GF-D8 (cell line): ENCODE measurements at places on chromosomes 11 and 22.

DNA sequence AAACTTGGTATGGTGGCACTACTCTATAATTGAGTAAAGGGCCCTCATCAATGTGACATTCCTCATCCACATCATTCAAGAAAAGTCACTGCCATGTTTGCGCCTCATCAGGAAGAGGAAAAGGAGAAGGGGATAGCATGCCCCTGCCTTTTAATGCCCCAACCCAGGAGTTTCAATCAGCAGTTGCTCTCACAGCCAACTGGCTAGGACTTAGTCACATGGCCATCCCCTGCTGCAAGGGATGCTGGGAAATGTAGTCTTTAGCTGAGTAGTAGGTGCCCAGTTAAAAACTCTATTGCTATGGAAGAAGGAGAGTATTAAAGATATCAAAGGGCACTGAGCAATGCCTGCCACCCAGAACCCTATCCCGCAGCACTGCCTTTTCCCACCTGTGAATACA lies 10.9 kb upstream of the CCND1 start:
- DNase-seq: no peak

- no peak for DNase-seq
These were observed 2.2 kb downstream of the SEPTIN3 start for GRCh38 chr22:41971431-41971830.

DNA sequence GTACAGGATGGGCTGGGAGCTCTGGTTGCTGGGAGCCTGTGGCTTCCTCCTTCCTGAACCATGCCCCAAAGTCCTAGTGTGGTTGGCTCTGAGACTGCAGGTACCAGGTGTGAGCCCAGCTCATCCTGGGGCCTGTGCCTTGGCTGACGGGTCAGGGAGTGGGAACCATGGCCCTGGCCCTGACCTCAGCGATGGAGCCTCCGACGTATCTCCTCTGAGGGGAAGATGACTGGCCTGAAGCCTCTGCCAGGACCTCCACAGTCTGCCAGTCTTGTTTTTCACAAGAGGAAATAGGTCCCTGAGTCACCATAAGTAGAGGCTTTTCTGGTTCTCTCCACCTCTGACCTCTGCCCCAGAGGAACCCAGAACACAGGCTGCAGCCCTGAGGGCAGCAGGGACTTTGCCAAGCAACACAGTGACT lies 3.4 kb downstream of the RCE1 start:
- DNase-seq: no peak

- DNase-seq: no peak
These were observed 722.9 kb upstream of the RAG2 start for GRCh38 chr11:37320921-37321320.

DNA sequence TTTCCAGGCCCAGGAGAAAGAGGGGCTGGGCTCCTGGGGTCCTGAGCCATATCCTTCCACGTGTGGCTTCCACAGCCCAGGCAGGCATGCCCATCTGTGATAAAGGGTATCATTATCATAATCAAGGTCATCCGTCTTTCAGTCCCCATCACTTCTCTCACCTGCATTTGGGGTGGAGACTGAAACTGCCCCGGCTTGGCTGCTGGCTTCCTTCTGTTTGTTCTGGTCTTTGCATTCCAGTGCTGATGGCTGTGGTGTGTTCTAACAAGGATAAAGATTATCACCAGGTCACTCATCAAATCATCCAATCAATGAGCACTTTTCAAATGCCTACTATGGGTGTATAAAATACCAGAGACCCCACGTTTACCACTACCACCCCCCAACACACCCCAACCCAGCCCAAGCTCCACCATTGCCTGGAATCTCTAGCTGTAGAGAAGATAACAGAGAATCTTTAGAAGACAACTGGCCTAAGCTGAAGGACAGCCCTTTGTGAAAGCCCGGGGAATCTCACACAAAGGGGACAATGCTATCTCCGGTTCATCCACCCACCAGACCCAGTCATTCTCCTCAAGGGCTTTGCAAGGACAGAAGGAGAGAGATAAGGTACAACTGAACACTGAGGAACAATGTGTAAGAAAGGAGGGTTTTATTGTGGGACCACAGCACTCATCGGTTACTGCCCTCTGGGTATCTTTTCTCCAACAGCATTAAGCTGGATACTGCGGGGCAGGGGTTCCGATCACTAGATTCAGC lies 54.9 kb downstream of the AHNAK start:
- no peak for DNase-seq

GRCh38 chr11:122436188-122436555 lies 219.3 kb upstream of the UBASH3B start:
- DNase-seq: no peak

- no peak for DNase-seq
These were observed 752.9 kb downstream of the CNTN5 start for GRCh38 chr11:99773646-99774045.

DNA sequence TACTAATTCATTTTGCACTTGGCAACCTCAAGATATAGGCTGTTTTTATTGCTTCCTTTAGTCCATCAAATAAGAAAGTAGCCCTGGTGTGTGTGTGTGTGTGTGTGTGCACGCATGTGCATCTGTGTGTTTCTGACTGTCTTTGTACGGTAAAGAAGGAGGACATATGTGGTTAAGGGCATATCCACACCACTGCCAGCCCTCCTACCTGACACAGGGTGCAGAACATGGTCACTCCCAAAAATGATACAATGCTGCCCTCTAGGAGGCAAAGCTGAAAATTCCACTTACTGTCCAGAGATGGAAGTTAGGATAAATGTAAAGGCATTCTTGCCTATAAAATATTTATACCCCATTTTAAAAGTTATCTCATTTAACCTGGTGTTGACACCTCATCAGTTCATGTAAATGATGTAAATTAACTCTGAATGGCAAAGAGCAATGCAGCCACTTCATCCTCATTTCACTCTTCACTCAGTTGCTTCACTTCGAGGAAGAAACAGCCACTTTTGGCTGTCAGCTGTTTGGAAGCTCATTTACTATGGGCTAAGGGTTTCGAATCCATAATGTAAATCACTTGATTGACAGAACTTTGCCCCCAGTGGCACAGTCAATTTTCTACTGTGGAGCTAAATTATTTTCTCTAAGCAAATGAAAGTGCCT lies 83.1 kb upstream of the MTNR1B start:
- no peak for DNase-seq

DNA sequence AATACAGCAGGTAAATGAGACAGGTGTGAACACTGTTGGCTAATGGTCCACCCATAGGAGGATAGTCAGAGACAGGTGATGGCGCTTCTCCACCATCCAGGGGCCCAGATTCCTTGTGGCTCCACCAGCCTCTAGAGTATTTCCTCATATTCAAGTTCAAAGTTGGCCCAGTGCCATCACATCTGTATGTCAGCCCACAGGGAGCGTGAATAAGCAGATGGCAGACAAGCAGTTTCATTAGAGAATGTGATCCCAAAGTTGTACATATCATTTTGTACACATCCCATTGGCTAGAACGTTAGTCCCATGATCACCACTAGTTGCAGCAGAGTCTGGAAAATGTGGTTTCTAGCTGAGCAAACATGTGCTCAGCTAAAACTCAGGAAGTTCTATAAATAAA lies 11.0 kb upstream of the CWF19L2 start:
- DNase-seq: peak; percentile 34

GRCh38 chr22:35288116-35288515 lies 11.6 kb upstream of the TOM1 start:
- DNase-seq: no peak

DNA sequence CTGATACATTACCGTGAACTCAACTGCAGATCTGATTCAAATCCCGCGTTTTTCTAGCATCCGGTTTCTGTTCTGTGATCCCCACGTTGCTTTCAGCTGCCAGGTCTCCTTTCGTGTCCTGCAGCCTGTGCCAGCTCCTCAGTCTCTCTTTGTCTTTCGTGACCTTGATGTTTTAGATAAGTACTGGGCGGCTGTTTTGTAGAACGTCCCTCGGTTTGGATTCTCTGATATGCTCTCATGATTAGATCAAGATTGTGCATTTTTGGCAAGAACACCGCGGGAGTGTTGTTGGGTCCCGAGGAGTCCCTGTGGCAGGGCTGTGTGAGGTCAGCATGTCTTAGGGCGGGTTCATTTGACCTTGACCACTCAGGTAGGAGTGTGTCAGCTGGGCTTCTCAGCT lies 38.6 kb downstream of the KCNQ1 start:
- no peak for DNase-seq

- no peak for DNase-seq
These were observed 318.7 kb downstream of the BUD13 start for GRCh38 chr11:116454020-116454645.

- no peak for DNase-seq
These were observed 23.7 kb downstream of the WBP2NL start for GRCh38 chr22:42022162-42022847.

DNA sequence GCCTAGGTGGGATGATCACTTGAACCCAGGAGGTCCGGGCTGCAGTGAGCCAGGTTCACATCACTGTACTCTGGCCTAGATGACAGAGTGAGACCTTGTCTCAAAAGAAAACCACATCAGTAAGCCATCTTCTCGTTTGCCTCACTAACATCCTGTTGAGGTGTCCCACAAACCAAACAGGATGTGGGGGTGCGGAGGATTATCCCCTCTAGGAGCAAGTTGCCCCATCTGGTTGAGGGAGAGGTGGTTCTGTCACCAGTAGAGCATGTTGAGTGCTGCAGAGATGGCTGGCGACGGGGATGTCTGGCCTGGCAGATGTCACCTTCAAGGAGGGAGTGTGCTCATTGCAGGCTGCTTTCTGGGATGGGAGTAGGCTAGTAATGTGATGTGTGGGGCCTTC lies 72.4 kb downstream of the ZNRF3 start:
- DNase-seq: peak; percentile 94

DNA sequence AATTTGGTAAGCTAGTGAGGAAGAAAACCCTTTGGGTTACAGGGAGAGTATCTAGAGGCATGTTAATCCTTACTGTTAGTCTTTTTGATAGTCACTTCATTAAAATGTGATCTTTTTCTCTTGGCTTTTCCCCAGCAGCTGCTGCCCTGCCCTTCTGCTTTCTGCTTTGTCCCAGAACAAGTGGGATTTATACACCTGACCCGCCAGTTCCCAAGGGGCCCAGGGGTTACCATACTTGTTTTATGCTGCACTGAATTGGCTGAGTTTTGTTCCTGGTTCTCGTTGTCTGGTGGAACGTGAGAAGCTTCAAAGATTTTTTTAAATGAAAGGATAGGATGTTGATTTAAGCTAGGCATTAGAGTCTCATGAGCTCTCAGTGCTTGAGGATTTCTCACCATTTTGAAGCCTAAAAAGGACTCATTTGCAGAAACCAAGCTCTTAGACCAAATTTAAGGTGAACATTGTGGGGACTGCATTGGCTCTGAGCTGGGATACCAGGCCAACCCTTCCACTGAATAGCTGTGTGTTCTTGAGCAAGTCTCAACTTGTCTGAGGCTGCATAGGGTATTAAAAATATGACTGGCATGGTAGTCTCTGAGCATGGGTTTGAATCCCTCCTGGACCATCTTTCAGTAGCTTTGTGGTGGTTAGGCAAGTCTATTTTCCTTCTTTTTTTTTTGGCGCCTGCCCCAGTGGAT lies 6.6 kb downstream of the LIMK2 start:
- no peak for DNase-seq

- DNase-seq: no peak
These were observed 27.6 kb upstream of the LIPT2 start for GRCh38 chr11:74520927-74521665.

DNA sequence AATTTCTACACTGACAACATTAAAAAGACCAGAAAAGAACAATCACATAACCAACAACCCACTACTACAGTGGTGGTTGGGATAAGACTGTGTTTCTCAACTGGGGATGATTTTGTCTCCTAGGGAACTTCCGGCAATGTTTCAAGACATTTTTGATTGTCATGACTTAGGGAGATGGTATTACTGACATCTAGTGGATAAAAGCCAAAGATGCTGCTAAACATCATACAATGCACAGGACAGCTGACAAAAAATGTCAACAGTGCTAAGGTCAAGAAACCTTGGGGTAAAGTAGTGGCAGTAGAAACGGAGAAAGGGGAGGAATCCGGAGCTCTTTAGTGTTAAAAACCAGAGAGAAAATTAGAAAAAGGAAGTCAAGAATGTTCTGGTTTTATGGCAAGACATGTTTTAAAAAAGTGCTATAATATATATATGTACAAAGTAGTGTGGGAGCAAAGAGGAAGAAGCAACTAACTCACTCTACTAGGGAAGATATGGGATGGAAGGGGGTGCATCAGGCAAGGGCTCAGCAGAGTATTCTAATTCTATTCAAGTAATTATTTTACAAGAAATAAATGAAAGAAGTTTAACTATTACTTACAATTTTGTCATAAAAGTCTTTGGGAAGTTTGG lies 37.2 kb downstream of the CKAP5 start:
- peak; percentile 17 for DNase-seq

GRCh38 chr22:44584256-44584902 lies 86.3 kb upstream of the RTL6 start:
- DNase-seq: no peak

- DNase-seq: no peak
These were observed 5.3 kb upstream of the AKIP1 start for GRCh38 chr11:8905528-8906165.

DNA sequence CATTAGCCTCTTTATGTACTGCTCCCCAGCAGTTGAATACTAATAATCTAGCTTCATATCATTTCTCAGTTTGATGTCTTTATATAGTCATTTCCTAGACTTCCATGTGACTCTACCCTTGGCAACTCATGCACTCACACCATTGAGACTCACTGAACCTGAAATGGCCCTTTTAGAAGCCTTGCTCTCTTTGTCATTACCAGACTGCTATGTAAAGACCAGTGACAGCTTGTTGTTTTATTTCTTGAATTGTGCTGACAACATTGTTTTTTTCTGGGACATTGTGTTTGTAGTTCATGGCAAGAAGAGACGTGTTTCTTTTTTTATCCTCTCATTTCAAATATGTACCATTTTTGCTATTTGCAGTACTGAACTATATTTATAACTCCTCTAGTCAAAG lies 256.5 kb downstream of the CNTN5 start:
- no peak for DNase-seq
